Stimulated activated CD4-positive, alpha-beta T cell treated with anti-CD3 and anti-CD28 coated beads, TNF-alpha, amount 100 ng/mL, for 48 hours (primary cell): ENCODE measurements at places on chromosomes 6 and 20.
A peak's percentile ranks its signal among the peaks of the same experiment; 100 is the strongest.

GRCh38 chr6:109595998-109596397 lies 95.0 kb downstream of the AK9 start:
- no peak for DNase-seq

GRCh38 chr20:57970856-57971255 lies 257.6 kb downstream of the ANKRD60 start:
- no peak for DNase-seq

DNA sequence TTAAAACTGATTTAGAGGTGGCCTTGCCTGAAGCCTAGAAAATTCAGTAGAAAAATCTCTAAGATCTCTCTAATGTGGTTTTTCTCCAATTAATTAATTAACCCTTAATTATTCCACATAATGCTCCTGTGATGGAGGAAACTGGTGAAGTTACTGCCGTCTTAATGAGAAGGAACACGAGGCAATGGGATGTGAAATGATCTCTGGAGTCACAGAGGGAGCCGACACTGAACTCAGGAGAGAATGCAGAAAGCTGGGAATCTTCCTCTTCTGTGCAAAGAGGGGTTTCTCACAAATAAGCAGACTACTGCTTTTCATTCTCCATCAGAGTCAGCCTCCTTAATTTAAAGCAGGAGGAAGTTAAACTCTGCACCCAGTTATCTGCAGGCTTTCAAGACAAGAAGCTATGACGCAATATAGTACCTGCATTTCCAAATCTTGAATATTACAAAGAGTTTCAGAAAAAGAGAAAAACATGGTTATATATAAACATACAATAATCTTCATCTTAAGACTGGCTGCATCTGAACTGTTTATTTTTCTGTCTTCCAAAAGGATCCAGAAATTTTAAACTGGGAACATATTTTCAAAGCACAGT lies 18.1 kb upstream of the SNRPB2 start:
- no peak for DNase-seq

DNA sequence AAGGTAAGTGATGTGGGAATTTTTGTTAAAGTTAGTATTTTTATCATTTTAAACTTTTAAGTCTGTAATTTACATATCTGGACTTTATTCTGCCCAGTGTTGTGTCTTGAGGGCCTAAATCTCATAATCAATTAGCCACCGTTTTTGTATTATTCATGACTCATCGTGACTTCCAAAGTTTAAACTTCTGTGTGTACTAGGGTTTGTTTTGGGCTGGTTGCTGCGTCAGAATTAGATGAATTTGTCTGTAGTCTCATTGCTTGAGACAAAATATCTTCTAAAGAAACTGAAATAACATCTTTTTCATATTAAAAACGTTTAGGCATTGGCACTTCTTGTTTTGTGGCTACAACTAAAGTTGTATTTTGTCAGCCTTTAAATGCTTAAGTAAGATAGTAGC lies 41.3 kb downstream of the CDYL start:
- no peak for DNase-seq

DNA sequence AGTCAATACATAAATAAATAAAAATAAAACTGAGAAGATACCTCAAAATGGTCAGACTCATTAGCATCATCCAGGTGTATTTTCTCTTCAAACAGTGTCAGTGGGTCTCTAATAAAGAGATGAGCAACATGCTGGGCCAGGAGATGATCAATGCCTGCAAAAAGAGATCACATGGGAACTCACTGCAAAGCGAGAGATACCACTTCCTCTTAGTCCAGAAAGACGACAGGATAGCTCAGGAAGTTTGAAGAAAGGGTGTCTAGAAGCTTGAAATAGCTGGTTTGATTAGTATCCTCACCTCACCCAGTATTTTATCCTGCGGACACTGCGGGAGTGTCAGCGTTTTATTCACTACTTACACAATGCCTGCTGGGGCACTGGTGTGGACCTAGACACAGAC lies 38.0 kb downstream of the GCLC start:
- DNase-seq, result no peak

DNA sequence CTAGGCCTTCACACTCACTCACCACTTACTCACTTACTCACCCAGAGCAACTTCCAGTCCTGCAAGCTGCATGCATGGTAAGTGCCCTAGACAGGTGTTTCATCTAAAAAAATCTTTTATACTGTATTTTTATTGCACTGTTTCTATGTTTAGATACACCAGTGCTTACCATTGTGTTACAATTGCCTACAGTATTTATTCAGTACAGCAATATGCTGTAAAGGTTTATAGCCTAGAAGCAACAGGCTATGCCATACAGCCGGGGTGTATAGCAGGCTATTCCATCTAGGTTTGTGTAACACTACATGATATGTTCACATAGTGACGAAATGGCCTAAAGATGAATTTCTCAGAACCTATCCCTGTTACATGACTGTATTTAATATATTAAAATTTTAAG lies 37.1 kb upstream of the KCNK5 start:
- no peak for DNase-seq

DNA sequence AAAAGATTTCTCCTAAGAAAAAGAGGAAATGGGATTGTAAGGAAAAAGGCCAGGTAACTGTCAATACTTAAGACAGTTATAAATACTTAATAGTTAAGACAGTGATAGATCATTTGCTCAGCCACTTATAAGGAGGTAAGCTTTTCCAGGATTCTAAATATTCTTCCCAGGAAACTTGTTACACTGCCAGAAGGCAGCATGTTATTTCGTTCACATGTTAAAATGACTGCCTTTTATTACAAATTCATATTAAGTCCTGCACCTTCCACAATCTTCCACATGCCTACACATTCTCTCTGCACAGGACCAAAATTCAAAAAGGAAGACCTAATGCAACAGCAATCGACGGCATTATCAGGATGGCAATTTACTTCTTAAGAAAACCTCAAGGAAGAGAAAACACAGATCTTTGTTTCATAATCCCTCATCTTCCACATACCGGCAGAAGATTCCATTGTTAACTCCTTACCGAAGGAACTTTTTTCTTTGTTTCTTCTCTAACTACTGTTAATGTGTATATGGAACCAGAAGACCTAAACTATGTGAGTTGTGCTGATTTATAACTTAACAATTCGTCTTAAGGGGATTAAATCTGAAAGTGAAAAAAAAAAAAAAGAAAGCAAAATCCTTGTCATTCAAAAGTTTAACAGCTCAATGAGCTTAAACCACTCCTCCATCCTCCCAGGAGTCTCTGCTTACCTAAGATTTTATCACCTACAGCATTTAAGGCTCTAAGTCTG lies 799 bp downstream of the TAAR2 start:
- no peak for DNase-seq

DNA sequence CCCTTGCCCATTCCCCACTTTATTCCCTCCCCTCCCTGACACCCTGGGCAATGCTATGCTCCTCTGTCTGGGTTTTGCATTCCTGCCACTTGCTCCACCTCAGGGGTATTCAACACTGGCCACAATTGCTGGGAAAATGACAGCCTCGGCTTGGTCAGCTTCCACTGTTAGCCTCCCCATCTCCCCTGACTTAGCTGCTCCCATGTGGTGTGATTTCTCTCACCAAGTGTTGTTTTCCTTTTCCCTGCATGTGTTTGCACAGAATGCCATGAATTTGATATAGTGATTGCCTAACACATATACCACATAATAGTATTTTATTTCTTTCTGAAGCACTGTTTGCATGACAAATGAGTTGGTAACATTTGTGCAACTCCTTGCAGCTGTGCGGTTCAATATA lies 1.4 kb upstream of the LEMD2 start:
- DNase-seq, result no peak

GRCh38 chr20:44465001-44465560 lies 10.6 kb upstream of the TTPAL start:
- DNase-seq, result no peak

- no peak for DNase-seq
These were observed 19.3 kb upstream of the SLCO4A1 start for GRCh38 chr20:62622877-62623487.

DNA sequence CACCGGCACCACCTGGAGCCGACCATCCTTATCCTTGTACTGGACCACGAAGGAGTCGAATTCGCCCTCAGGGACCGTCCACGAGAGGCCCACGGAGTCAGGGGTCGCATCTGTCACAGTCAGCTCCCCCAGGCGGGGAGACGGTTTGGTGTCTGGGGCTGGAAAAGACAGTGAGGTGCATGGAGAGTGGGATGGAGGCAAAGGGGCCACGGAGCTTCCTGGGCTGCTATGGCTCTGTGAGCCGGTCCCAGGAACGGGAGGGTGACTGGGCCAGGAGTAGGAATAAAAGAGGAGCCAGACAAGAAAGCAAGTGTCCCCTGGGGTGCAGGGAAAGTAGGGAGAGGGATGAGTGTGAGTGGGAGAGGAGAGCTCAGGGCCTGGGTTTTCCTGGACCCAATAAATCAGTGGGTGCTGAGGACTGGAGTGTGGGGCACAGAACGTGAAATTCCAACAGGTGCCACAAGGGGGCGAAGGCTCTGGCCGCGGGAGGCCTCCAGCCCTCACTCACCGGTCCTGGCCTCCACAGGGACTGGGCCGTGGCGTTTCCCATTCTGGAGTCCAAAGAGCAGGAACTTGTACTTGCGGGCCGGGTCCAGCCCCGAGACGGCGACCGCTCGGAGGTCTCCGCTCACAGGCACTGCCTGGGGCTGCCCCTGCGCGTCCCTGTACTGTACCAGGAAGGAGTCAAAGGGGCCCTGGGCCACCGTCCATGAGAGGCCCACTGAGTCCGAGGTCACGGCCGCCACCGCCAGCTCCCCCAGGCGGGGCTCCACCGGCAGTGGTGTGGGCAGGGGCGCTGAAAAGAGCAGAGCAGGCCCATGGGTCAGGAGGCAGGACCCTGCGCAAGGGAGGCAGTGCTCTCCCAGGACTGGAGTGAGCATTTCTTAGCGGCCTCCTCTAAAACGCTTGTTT lies 9.9 kb downstream of the CYP21A2 start:
- peak; percentile 29 for DNase-seq

DNA sequence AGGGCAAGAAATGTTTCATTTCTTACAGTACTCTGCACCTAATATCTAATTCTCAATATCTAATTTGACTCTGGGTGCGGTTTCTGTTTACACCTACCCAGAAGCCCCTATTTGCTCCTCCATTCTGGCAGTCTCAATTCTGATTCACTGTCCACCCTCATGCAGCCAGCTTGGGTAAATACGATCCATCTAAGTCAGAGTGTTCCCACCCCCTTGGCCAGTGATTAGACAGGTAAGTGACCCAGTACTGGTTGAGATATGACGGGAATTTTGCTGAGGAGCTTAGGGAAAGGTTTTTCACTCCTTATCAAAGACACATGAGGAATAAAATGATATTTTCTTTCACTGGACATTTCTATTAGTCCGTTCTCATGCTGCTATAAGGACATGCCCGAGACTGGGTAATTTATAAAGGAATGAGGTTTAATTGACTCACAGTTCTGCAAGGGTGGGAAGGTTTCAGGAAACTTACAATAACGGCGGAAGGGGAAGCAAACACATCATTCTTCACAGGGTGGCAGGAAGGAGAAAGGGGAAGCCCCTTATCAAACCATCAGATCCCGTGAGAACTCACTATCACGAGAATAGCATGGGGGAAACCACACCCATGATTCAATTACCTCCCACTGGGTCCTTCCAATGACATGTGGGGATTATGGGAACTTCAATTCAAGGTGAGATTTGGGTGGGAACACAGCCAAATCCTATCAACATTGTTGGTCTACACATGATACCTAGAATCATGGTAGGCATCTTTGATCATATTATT lies 29.4 kb downstream of the GLO1 start:
- DNase-seq, result no peak

- DNase-seq, result no peak
These were observed 48.7 kb upstream of the TAB2 start for GRCh38 chr6:149268768-149269167.

DNA sequence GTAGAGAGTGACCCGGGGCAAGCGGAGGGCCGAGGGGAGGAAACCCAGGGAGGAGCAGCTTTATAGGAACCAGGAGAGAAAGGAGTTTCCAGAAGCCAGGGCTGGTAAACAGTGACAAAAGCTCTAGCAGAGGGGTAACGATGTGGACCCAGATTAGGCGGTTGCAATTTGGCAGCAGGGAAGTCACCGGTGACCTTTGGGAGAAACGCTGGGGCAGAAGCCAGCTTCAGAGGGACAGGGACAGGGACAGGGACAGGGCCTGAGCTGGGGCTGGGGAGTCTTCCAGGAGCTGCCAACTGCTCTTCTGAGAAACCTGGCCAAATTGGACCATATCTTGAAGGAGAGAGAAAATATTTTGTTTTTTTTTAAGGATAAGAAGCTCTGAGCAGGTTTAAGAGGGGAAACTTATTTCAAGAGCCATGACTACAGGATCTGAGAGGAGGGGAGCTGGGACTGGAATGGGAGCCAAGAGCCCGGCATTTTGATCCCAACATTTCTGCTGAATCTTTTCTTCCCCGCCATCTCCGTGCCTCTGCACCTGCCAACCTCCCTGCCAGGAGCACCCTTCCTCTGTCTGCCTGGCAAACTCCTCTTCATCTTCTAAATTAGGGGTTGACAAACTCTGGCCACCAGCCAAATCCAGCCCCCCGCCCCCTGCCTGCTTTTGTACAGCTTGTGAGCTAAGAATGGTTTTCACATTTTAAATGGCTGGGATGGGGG lies 22.6 kb upstream of the PREX1 start:
- no peak for DNase-seq

DNA sequence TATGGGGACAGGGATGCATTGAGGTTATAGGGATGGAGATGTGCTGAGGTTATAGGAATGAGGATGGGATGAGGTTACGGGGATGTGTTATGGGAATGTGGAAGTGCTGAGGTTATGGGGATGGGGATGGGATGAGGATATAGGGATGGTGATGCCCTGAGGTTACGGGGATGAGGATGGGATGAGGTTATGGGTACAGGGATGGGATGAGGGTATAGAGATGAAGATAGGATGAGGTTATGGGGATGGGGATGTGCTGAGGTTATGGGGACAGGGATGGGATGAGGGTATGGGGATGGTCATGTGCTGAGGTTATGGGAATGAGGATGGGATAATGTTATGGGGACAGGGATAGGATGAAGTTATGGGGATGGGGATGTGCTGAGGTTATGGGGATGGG lies 542.8 kb downstream of the CDH26 start:
- no peak for DNase-seq

- DNase-seq, result no peak
These were observed 20.1 kb downstream of the B4GALT5 start for GRCh38 chr20:49693435-49694171.

- DNase-seq, result no peak
These were observed 806 bp downstream of the HLA-DOB start for GRCh38 chr6:32815996-32816395.
